Nephron progenitor cell (in vitro differentiated cells): ENCODE measurements at places on chromosomes 3 and 15.
A peak's percentile ranks its signal among the peaks of the same experiment; 100 is the strongest.

- no peak for DNase-seq
These were observed 34.7 kb upstream of the RSL24D1 start for GRCh38 chr15:55231455-55231854.

- no peak for DNase-seq
These were observed 98.1 kb downstream of the LRRK1 start for GRCh38 chr15:101017093-101017754.

DNA sequence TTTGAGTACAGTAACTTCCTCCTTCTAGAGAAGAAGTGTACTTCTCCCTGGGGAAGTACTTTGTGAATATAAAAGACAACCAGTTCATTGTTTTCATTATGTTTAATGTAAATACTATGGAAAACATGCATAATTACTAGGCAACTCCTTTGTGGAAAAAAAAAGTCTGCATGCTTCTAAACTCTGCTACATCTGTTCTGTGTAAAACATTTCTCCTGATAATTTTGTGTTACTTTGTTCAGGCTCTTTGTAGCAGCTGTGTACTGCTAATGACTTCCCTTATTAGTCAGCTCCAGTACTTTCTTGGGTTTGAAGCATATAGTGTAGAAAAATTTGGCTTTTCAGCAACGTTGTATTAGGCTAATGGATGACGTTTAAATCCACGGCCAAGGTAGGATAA lies 111.6 kb downstream of the FEZF2 start:
- DNase-seq: no peak

- DNase-seq: peak; percentile 60
These were observed 61.3 kb upstream of the CMTM8 start for GRCh38 chr3:32176989-32177701.

- no peak for DNase-seq
These were observed 637.2 kb downstream of the NTRK3 start for GRCh38 chr15:87619161-87619960.

- no peak for DNase-seq
These were observed 746.8 kb upstream of the LMCD1 start for GRCh38 chr3:7754653-7755441.

DNA sequence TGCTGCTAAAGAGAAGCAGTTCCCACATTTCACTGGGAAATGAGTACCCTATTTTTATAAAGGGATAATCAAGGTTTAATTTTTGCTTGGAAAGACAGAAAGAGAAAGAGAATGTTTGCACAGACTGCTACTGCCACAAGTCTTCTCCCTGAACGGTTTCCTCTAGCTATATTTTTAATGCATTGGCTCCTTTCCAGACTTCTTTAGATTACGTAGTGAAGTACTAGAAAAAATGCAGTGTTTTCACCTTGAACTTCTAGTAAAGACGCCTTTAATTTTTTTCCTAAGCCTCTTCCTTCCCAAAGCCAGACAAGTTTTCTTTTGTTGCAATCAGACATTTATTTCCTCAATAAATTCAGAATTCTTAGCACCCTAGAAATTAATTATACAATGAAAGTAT lies 248.3 kb upstream of the CCDC54 start:
- no peak for DNase-seq

DNA sequence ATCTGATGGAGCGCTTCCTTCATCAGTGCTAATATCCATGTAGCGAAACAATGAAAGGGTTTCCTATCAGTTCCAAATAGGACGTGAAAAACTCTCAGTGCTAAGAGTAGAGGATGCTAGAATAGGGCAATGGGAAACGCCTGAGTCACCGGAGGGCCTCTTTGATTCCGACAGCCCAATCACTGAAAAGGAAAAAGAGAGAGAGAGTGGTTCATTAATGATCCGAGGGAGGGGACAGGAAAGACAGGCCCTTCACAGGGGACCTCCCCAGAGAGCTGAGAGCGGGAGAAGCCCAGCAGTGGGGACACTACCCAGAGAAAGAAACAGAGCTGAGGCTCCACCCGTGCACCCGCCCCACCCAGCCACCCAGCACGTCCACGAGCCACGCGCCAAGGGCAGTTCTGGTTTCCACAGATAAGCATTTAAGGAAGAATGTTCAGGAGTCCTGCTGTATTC lies 76.9 kb downstream of the RPN1 start:
- no peak for DNase-seq

DNA sequence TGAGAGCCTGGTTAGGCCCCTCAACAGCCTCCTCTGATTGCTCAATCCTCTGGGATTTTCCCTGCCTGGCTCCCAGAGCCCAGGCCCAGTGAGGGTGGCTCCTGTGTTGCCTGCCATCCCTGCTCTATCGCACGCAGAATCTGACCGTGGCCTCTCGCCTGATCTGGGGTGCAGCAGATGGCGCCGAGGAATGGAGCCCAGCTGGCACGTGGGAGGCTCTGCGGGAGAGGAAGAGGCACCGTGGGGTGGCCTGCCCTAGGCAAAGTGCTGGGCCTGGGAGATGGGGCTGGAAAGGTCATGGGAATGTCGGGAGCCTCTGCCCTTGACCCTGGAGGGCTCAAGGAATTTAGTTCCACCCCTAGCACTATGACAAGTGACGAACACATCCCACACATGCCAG lies 10.3 kb downstream of the SV2B start:
- peak; percentile 10 for DNase-seq

GRCh38 chr15:41334293-41335120 lies 1.8 kb downstream of the NUSAP1 start:
- DNase-seq: no peak

DNA sequence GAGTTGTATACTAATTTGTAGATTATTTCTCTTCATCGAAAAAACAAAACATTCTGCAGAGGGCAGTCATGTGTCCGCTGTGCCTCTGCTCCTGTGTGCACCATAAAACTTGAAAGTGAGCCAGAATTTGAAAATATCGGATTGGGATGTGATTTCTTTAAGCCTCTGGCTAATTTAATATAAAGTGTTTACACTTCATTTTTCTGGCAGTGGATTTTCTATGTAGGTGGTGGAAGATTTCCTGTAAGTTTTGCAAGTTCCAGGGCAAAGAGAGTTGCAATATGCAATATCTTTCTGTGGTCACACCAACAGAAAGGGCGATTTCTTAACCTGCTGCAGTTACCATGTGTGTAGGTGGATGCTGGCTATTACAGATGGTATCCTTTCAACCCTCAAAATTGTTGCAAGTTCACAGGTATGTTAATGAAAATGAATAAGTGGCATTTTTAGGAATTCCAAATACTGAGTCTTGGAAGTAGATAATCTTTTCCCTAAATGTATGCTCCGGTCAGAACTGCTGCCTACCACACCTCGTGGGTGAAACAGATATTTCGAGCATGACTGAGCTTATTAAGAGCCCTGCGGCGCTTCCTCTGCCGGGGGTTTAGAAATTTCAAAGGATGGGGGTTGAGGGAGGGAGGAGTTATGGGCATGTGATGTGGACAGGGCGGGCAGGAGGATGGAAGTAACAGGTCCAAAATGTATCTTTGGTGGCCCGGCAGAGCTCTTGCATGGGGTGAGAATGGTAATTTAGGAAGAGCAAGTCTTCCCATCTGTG lies 134.0 kb downstream of the PGPEP1L start:
- no peak for DNase-seq

DNA sequence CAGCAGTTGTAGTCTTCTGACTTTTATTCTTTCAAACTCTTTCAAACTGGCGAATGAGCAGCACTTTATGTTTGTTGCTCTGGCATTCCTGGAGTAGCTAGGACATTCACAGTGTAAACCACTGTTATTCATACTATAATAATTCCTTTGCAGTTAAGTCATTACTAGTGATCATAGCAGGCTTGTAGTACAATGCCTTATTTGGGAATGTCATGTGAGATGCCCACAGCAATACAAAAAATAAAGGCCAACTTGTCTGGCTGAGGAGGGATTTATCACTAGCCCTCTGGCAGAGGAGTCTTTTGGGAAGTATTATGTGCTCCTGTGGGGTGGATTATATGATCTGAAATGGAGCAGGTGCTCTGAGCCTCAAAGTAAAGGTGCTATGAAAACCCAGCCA lies 197.2 kb downstream of the VGLL3 start:
- no peak for DNase-seq

GRCh38 chr3:104696470-104696869 lies 670.2 kb upstream of the ALCAM start:
- no peak for DNase-seq

DNA sequence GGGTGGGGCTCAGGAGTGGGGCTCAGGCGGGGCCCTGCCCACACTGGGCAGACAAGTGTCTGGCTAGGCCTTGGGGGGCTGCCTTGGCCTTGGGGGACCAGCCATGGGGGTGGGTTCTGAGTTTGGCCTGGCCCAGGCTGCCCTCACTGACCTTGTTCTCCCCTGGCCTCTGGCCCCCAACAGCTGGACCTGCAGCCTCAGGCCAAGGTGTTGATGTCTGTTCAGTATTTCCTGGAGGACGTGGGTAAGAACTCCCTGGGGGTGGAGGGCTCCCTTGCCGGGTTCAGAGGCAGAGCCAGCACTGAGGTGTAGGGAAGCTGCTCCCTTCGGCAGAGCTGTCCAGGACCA lies 20.0 kb downstream of the PRKCD start:
- DNase-seq: no peak
